Foreskin keratinocyte (primary cell): ENCODE measurements at places on chromosomes 1 and 21. TPM values are rescaled to one million over a fixed set of nuclear protein-coding genes. Genes with fewer than 3 reads are reported as not detected.

- no peak for DNase-seq
Observed at GRCh38 chr1:164515711-164516331, 43.2 kb upstream of the PBX1 start.

- DNase-seq: no peak
Observed at GRCh38 chr21:46092811-46093667, 4.9 kb upstream of the COL6A2 start.

DNA sequence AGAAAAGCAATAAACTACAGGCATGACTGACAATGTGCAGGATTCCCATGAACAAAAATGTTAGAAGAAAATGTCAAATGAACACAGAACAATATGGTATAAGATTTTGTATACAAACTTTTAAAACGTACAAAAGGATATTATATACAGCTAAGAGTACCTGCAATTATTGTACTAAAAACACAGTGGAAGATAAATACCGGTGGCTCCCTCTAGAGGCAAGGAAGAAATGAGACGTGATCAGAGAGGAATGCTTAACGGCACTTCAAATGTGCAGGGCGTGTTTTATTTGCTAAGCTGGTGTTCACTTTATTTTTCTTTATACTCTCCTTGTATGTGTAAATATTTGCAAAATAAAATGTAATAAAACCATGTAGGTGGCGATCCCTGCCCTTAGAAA, 191.8 kb upstream of the SAMSN1 start:
- DNase-seq: peak; percentile 12

- DNase-seq: peak; percentile 64
Observed at GRCh38 chr1:99808391-99809115, 41.6 kb upstream of the AGL start.

DNA sequence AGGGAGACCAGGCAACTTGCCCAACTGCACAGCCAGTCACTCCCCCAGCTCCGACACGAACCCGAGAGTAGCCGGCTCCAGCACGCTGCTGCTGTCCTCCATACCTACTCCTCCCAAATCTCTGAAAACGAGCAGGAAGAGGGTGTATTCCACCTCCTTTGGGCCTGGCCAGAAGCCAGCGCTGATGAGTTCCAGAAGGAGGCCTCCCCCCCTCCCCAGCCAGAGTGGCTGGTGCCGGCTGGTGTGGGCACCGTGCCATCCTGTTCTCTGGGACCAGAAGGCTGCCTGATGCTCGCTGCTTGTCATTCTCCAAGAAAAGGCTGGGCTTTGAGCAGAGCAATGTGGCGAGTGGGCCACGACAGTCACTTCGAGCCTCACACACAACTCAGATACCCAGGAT, 22.2 kb downstream of the KCNN3 start:
- DNase-seq: no peak

The SLC44A5 gene
- 0.10 and 1.4 TPM in 2 replicates for total RNA-seq

The ZNF593OS gene
- not detected in 2 replicates for total RNA-seq

GRCh38 chr1:162857850-162858249, 3.1 kb downstream of the CCDC190 start:
- DNase-seq: no peak

DNA sequence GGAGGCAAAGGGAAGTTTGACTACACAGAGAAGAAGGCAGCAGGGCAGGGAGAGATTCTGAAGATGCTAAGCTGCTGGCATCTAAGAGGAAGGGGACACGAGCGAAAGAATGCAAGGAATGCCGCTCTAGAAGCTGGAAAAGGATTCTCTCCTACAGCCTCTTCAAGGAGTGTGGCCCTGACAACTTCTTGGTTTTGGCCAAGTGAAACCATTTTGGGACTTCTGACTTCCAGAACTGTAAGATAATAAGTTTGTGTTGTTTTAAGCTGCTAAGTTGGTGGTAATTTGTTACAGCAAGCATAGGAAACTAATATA, 28.5 kb downstream of the MGST3 start:
- no peak for DNase-seq

- no peak for DNase-seq
Observed at GRCh38 chr1:43708002-43708410, 670 bp downstream of the ST3GAL3 start.

The UBE4B gene
- total RNA-seq: 36.2 and 37.2 TPM in 2 replicates

DNA sequence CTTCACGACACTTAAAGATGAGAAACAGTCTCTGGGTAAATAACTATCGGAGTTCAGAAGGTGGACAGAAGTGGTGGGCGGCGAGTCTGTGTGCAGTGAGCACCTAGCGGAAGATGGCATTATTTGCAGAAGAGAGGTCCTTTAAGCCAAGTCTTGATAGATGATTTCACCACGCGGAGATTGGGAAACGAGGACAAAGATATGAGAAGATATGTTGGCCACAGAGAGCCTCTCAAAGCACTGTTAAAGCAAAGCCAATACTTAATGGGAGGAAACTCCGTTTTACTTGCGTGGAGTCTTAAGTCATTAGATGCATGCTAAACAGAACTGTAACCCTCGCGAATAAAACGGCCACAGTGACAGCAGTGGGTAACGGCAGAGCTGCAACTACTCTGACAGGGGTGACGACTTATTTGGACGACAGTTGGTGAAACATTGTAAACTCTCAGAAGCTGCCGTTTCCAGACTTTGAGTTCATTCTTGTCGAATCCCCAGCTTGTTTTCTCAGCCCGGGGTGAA, 577 bp upstream of the CEP350 start:
- DNase-seq: no peak

GRCh38 chr1:187266051-187266450, 437.3 kb downstream of the PLA2G4A start:
- no peak for DNase-seq
